LHCN-M2 (cell line): ENCODE measurements at places on chromosomes 3 and 15. TPM values are rescaled to one million over a fixed set of nuclear protein-coding genes. Genes with fewer than 3 reads are reported as not detected.

DNA sequence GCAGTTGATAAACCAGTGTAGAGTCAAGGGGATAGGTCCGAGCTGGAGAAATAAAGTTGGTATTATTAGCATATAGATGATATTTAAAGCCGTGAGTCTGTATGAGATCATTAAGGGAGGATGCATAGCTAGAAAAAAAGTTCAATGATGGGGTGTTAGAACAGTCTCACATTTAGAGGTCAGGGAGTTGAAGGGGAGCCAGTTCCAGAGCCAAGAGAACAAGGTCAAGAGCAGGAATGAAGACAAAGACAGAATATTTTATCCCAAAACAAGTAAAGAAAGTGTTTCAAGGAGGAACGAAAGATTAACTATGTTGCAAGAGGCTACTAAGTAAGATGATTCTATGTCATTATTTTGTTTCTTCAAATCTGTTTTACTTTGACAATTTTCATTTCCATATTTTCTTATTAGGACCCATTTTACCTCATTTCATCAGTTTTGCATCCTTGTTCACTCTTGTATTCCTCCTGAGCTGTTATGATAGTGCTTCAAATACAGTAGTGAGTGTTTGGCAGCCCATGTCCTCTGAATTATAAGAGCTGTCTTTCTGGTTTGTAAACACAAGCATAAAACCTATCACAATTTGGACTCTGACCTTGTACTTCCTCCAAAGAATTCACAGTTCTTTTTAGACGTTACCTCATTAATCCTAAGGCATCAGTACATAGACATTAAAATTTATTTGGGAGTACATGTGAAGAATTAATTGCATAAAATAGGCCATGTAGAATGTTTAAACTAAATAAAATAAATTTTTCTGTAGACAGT is 695.7 kb upstream of the NECTIN3 start:
- DNase-seq: no peak

- DNase-seq: no peak
Measured at GRCh38 chr3:9117220-9117619, 132.2 kb downstream of the SRGAP3 start.

DNA sequence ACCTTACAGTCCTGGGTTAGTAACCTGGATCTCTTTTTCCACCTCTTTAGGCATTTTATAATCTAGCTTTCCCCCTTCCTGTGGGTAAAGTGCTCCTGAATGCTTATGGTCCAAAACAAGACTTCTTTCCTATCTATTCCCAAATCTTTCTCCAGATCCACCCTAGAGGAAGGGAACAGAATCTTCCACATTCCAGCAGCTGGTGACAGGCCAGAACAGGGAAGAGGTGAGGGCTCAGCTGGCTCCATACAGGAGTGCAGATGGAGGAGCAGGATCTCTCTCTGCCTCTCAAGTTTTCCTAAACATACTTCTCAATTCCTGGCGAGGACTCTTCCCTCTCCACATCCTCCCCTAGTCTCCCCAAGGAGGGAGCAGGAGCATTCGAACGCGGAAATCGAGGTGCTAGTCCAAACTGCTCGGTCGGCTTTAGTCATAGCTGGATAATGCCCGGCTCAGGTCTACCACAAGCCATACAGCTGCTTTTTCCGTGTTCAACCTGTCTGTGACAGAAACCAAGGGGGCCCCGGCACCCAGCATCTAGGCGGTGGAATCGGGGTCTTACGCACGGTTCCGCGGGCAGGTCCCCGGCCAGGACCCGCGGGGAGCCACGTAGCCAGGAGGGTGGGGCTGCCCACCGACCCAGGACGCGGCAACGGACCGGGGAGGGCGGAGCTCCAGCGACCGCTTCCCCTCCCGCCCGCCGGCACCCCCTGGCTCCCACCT is 4.0 kb downstream of the RASSF1 start:
- DNase-seq: peak; percentile 44

GRCh38 chr15:33149919-33150318 is 44.6 kb downstream of the FMN1 start:
- peak; percentile 71 for DNase-seq

- no peak for DNase-seq
Measured at GRCh38 chr3:5054098-5054497, 68.0 kb upstream of the ARL8B start.

DNA sequence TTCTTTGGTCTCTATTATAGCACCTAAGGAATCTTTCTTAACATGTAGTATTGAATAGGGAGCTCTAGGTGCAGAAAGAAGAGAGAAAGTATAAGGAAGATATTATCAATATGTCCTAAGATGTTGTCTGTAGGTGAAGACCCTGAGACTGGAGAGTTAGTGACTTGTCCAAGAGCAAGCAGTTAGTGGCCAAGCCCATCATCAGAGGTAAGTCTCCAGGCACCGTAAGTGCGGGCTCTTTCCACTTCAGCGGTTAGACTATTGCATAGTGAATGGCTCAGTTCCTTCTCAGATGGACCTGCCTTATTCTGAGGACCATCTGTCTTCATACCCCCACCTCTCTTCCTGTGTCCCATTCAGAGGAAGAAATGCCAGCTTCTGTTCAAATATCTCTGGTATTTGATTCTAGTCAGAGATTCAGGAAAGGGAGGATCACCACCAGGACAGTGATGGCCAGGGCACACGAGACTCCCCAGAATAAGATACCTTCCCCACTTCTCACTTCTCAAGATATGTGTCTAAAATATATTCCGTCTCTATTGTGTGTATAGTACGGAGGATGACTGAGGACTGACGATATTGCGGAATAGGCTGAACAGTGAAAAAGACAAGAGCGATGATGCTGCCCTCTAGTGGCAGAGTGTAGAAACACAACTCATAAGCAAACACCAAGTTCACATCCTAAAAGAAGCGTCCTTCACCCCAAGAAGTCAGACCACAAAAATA is 19.1 kb upstream of the ADGRG7 start:
- peak; percentile 68 for DNase-seq

DNA sequence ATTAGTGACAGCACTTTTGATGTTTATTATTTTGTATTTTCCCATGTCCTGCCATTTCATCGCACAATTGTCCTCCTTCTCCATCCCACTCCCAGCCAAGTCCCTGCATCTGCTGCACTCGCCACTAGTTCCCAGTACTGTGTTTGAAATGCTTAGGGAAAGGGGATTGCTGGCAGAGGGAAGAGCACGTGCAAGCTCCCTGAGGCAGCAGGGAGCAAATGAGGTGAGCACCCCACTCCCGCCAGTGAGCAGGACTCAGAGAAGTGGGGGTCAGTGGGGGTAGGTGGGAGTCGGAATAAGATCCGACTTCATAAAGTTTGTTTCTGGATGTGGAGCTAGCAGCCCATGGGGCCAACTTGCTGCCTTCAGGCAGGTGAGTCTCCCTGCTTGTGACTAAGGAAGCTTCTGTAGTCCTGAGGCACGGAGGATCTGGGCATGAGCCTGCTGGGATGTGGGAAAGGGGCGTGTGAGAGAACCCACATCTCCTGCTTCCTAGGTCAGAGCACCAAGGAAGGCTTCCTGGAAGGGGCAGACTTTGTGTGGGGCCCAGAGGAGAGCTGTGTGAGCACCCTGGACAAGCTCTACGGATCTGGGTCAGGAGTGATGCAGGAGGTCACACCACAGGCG is 99.7 kb upstream of the TLE3 start:
- DNase-seq: no peak

DNA sequence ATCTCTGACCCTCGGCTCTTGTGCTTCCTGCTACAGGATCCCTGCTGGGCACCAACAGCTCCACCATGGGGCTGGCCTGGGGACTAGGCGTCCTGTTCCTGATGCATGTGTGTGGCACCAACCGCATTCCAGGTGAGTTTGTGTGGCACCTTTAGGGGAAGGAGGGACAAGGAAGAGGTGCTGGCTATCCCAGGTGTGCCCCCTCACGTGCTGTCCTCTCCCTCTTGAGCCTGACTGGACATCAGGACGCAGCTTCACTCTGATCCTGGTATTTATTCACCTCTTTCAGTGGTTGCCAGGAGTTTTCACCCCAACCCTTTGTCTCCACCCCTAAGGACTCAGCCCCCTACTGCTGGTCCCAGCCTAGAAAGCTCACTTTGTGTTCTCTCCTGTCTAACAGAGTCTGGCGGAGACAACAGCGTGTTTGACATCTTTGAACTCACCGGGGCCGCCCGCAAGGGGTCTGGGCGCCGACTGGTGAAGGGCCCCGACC is 960 bp downstream of the THBS1 start:
- peak; percentile 83 for DNase-seq

GRCh38 chr3:64327100-64327804 is 102.0 kb upstream of the PRICKLE2 start:
- DNase-seq: no peak

DNA sequence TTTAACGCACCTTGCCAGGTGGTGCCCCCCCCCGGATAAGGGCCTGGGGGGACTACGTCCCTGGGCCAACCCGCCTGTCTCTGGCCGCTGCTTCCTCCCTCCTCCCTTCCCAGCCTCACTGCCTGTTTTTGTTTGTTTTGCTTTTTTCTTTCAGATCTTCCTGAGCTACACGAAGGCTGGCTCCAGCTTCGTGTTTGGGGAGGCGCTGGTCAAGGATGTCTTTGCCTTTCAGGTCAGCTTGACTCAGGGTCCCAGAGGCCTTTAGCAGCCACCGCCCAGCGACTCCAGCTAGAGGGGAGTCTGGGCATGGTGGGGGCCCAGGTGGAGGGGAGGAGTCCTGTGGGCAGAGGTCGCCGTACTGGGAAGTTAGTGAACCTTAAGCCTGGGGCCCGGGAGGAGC is 24.1 kb downstream of the SLC28A1 start:
- no peak for DNase-seq

GRCh38 chr15:100898661-100899462 is 19.2 kb downstream of the ALDH1A3 start:
- no peak for DNase-seq

PLOD2 gene
- total RNA-seq: 197 and 249 TPM in 2 replicates

LMOD3 gene
- 0.90 and 4.6 TPM in 2 replicates for total RNA-seq

CGGBP1 gene
- 60.1 and 68.1 TPM in 2 replicates for total RNA-seq

FBXO40 gene
- total RNA-seq: not detected in 2 replicates

PRICKLE2 gene
- total RNA-seq: 12.0 and 12.1 TPM in 2 replicates

CYP11A1 gene
- total RNA-seq: not detected in 2 replicates
